ENCODE measurements at places on chromosomes 16 and 17.

DNA sequence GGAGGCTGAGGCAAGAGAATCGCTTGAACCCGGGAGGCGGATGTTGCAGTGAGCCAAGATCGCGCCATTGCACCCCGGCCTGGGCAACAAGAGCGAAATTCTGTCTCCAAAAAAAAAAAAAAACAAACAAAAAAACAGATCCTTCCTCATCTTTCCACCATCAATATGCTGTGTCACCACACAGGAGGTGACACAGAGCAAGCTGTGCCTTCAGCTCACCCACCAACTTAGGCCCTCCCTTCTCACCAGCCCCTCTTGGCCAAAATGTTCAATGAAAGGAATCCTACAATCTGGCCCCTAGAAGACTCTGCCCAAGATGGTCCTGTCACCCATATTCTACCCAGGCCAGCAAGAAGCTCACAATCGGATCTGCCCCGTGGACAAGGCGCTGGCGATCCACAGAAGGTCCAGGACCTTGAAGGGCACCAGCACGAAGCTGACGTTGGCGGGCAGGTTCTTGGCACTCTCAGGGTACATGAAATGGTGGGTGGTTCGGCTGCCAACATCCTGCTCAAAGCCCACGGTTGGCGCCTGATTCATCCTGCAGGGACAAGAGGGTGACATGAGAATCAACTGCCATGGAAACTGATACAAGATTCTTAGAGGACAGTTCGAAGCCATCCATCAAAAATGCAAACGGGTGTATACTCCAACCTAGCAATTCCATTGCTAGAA lies 41.4 kb downstream of the DDX19A start:
- DNase-seq: no peak

GRCh38 chr17:45688353-45688752 lies 95.8 kb upstream of the CRHR1 start:
- no peak for DNase-seq

GRCh38 chr16:88809068-88809675 lies 2.6 kb downstream of the APRT start:
- no peak for DNase-seq

DNA sequence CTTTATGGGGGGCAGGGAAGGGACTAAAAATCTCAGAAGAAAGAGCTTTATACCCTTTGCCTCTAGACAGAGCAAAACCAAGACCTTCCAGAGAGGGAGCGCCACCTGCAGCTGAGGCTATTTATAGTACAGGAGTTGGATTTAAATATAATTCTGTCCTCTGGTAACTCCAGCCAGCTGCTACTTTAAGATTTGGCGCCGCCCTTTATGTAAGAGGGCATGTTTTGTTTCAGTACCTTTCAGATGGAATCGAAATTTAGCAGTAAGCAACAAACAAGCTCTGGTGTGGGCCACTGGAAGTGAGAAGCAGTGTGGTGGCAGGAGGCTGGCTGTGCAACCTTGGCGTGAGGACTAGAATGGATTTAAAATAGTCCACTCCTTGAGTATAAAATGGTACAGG lies 5.2 kb upstream of the GUCY2D start:
- DNase-seq: peak; percentile 7

DNA sequence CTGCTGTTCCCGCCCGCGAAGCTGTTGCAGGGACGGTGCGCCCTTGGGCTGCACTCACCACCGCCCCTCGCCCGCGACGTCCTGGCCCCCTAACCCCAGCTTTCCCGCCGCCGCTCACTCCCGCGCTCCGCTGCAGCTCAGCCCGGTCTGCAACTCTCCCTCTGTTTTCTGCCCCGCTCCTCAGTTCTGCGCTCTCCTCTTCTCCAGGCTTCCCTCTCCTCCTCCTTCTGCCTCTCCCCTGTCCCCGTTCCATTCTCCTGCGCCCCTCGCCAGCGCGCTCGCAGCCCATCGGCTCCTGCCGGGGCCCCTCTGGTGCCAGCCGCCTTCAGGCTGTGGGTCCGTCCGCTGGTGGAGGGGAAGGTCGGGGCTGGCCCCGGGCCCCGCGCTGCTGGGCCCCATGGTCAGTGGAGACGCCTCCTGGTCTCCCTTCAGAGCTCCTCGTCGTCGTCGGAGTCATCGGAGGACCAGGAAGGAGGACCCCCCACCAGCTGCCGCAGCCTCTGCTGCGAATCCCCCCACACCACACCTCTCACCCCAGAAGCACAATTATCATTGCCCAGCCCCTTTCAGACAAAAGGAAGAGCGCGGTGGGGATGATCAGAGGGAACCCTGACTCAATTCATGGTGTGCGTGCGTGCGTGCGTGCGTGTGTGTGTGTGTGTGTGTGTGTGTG lies 223.2 kb upstream of the FOXF1 start:
- no peak for DNase-seq

DNA sequence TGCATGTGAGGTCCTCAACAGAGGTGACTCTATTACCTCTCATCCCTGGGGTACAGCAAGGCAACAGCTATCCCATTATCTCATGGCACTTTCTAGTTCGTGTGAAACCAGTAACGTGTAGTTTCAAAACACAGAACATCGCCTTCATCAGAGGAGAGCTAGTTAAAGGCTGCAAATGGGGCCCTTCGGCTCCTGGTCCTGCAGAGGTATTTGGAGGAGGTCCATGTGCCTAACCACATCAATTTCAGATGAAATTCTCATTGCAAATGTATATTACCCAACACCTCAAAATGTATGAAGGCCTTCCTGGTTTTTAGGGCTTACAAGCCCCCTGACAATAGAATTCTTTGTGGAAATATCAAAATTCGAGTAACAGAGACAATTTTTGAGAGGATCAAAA lies 95.7 kb upstream of the PSMD7 start:
- no peak for DNase-seq

DNA sequence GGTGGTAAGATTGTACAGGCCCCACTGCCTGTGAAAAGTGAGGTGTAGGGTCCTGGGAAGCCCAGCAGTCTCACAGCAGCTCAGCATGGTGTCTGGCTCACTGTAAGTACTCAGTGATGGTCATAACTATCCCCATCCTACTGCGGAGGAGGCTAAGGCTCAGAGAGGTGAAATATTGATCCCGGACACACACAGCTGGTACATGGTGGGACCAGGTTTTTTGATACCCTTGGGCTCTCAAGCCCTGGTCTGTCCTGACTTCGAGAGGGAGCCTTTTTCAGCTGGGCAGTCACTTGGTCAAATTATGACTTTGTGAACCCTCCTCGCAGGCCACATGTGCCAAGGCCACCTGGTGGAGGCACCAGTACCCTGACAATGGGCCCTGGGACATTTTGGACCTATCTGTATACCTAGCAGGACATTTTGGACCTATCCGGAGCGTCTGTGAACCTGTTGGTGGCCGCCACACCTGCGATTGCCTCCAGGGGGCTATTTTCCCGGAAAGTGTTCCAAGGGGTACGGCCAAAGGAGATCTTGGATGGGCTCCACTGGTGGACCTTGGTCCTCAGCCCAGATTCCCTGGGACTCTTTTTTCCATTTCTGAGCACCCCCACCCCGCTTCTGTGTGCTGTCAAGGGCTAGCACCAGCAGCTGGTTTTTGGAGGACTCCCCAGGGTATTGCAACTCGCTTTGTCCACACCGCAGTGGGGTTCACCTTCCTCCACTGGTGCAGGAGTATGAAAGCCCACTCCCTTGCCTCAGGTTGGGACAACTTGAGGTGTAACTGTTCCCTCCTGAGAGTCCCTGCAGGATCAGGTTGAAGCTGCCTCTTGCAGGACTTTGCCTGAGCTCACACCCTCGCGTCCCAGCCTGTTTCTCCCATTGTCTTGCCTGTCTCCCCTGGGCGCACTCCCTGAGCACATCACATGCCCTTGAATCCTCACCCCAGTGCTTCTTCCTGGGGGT lies 83.6 kb upstream of the NKD1 start:
- DNase-seq: no peak

GRCh38 chr17:74565126-74565525 lies 2.2 kb downstream of the CD300H start:
- no peak for DNase-seq

All from activated naive CD4-positive, alpha-beta T cell (primary cell).